ENCODE measurements at places on chromosomes 12 and 14. TPM values are rescaled to one million over a fixed set of nuclear protein-coding genes. Genes with fewer than 3 reads are reported as not detected.

The GATC gene
- polyA plus RNA-seq, result 6.8 TPM

The RNASE4 gene
- 4.4 TPM for polyA plus RNA-seq

The CD163 gene
- 3.7 TPM for polyA plus RNA-seq

The SDR9C7 gene
- 16.8 TPM for polyA plus RNA-seq

The NKX2-1 gene
- 0.04 TPM for polyA plus RNA-seq

The CISTR gene
- not detected for polyA plus RNA-seq

The JAG2 gene
- 18.7 TPM for polyA plus RNA-seq

The PKP2 gene
- 1.5 TPM for polyA plus RNA-seq

The SLC10A1 gene
- not detected for polyA plus RNA-seq

The TRHDE gene
- 0.04 TPM for polyA plus RNA-seq

The KRT7 gene
- polyA plus RNA-seq, result 153 TPM

The KIF5A gene
- polyA plus RNA-seq, result 0.12 TPM

The SELPLG gene
- 0.86 TPM for polyA plus RNA-seq

The TMEM63C gene
- polyA plus RNA-seq, result 11.1 TPM

The IKZF4 gene
- 1.5 TPM for polyA plus RNA-seq

The SERPINA10 gene
- not detected for polyA plus RNA-seq

The ALG10 gene
- polyA plus RNA-seq, result 1.5 TPM

The HOXC12 gene
- not detected for polyA plus RNA-seq

The BTG1 gene
- polyA plus RNA-seq, result 28.0 TPM

The KRT3 gene
- polyA plus RNA-seq, result 2.4 TPM
